ENCODE measurements at places on chromosomes 7 and 10.

- DNase-seq = no peak
These were observed 197.4 kb upstream of the KLF14 start for GRCh38 chr7:130931423-130931822.

GRCh38 chr7:96218664-96219243, 103.1 kb downstream of the SLC25A13 start:
- DNase-seq = no peak

DNA sequence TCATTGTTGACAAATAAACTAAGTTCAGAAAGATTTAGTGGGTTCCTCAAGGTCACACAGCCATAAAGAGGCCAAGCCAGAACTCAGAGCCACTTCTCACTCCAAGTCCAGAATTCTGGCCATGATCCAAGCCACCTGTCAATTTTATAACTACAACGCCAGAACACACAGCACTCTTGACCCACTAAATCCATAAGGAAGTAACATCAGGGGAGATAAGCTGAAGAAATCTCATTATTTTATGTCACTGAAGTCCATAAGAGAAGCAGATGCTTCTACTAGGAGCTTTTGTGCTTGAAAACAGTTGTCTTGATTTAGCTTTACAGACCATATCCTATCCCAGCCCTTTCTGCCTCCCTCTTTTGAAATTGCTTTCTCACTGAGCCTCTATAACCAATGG, 15.9 kb downstream of the ADAM12 start:
- no peak for DNase-seq

- no peak for DNase-seq
These were observed 433.1 kb upstream of the FZD8 start for GRCh38 chr10:36075196-36075595.

GRCh38 chr10:48209241-48209640, 65.3 kb downstream of the FRMPD2 start:
- DNase-seq = no peak

- no peak for DNase-seq
These were observed 214.1 kb downstream of the USP6NL start for GRCh38 chr10:11397077-11397965.

DNA sequence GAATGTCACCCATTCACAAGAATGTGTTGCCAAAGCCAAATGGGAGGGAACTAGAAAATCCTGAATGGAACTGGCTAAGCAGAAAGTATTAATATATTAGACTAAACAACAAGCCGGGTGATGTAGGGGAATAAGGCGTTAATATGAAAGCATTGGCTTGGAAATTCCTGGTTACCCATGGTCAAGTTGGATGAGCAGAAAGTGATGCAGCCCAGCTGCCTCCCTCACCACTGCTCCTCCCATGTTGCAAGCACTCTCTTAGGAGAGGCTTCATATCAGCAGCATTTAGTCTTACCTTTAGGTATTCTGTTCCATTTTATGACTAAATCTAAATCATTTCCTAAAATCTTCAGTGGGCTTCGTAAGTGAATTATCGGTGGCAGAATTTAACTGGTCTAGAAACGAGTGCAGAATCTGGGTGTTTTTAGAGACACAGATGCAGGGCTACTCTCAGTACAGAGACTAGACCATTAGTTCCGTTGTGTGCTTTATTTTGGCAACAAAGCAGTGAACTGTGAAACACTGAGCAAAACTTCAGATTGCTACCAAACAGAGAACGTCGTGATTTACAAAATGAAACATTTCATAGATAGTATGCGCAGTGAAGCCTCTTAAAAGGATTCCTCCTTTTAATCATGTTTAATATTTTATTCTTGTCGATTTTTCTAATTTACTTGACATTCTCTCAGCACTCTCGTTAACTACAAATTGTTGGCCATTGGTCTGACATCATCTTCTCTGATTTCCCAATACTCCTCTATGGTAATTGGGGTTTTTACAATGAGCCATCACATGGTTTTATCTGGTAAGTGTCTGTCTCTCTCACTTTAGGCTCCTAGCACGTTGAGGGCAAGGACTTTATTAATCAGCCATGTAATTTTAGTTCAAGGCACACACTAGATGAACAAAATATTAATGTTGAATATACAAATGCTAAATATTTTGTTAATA, 22.0 kb upstream of the HGF start:
- no peak for DNase-seq

DNA sequence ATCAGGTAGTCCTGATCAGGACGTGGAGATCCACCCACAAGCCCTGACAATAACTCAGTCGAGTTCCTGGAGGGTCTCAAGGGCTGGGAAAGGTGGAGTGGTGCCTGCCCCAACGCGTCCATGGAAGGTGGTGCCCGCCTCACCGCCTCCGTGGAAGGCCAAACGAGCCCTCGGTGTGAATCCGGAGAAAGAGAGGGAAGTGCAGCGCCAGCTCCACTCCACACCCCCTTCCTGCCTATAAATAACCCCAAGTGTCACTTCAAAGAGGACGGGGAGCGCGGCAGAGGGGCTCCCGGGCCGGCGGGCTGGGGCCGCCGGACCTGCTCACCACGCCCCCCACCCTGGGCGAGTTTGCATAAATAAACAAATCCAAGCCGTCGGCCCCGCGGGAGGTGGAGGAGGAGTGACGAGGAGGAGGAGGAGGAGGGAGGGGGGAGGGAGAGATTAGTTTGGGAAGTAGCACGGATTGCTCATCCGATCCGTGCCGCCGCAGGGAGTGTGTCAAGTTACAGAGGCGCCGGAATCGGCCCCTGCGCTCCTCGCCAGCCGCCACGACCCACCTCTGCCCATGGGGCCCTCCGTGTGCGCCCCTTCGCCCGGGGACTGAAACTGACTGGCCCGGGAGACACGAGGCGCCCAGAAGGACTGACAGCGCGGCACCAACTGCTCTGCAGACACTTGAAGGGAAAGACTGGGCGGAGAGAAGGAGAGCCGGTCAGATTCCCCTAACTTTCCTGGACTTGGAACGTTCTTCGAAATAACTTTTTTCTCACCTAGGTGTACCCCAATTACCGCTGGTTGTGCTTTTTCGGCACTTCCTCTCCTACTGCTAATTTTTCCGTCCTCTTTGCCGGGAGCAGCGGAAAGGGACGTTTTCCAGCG, at the start of gene COL13A1:
Gene COL13A1, plus strand, starts transcription at position 473 of the 882 bp plus-strand sequence. CDS start 518 bp downstream, outside the sequence.
- no peak for DNase-seq

DNA sequence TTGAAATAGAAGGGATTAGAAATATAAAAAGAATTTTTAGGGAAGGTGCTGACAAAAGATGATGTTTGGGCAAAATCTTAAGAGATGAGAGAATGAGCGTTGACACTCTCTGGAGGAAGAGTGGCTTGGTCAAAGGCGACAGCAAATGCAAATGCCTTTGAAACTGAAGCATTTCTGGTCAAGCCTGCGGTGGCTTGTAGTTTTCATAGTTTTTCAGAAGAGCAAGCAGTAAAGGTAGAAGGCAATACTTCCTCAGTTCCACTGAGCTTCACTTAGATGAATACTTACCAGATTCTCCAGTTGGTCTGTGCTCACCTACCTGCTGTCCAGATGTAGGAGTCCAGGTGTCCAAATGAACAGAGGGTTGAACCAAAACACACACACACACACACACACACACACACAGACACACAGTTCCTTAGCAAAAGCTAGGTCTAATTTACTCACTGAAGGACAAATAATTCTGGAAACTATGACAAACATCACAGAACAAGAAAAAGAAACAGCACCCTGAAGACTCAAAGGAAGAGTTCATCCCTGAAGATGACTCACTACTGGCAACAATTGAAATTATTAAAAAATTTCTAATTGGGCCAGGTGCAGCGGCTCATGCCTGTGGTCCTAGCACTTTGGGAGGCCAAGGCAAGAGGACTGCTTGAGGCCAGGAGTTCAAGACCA, 12.1 kb upstream of the STK17A start:
- DNase-seq = no peak

DNA sequence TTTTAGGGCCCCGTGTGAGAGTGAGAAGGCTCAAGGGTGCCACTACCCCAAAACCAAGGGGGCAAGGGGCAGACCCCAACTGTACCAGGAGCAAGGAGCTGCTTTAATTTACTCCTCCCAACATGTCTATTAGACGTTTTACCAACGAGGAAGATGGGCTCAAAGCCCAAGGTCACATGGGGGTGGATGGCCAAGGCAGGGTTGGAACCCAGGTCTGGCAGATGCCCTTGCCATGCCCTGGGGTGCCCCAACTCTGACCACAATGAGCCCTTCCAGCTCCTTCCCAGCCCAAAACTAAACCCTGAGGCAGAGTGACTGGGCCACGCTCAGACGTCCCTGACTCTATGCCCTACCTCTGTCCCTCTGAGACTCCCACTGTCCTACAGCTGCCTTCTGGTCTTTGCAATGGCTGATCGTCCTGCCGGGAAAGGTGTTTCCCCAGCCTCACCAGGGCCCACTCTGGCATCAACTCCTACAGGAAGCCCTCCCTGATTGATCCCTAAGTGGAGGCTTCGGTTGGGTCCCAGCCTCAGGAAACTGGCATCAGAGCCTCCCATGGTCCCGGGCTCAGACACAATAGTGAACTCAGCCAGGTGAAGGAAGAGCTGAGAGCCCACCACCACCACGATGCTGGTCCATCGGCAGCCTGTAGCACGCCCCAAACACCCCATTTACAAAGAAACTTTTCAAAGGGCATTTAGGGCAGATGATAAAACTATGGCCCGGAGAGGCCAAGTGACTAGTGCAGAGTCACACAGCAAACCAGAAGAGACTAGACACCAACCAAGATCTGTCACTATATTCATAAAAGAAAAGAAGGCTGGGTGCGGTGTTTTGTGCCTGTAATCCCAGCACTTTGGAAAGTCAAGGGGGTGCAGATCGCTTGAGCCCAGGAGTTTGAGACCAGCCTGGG, 60.2 kb upstream of the MYL10 start:
- DNase-seq = no peak

GRCh38 chr7:4886671-4887070, 3.2 kb upstream of the RADIL start:
- no peak for DNase-seq

- DNase-seq = no peak
These were observed 7.4 kb downstream of the TMEM248 start for GRCh38 chr7:66928388-66928787.

- DNase-seq = no peak
These were observed 129.0 kb downstream of the HERPUD2 start for GRCh38 chr7:35565927-35566326.

DNA sequence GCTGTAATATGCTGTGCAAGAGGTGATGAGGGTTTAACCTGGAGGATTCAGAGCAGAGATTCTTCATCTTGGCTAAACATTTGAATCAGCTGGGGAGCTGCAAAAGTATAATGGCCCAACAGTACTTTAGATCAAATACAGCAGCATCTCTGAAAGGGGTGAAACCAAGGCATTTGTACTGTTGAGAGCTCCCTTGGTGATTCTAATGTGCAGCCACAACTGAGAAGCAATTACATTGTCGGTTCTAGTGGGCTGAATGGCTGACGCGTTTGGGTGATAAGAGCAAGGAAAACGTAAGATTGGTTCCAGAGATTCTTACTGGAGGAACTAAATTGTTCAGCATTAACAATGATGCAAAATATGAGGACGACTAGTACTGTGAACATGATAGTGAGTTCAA, 269.7 kb downstream of the AGMO start:
- DNase-seq = no peak

DNA sequence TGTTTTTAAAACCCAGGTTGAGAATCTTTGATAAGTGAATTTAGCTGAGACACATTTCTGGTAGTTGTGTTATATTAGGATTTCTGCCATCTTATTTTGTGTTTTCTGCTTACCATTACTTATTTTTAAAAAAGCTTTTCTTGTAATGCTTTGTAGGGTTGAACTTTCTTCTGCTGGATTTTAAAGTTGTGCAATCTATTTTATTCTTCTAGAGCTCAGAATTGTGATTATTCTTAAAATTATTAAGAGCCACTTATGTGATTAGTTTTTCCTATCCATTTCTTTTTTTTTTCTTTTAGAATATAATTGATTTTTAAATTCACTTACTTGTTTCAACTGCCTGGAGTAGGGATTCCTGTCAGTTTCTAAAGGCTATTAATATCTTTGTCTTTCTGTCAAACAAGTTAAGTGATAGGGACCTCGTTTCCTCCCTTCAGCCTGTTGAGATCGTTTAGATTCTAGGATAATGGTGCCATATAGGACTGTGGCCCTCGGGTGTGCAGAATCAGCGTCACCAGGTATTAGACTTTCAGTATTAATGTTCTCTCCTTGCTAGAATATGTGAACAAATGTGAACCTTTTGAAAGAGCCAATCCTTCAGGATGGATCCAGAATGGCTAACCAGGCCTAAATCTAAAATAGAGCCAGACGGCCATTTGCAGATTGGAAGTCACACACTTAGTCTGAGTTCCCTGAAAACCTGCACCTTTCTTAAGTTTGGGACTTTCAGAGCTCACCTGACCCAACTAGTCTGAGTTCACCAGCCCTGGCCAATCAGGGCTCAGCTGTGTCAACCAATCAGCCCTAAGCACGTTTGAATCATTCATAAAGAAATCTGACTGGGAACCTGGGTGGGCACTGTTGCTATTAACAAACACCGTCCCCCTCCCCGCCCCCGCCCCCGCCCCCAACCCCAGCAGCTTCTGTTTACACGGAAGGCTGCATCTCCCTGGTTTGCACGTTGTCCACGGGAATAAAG, 26.2 kb downstream of the CUX1 start:
- DNase-seq = no peak

GRCh38 chr10:20598590-20598989, 298.5 kb downstream of the NEBL start:
- DNase-seq = no peak

DNA sequence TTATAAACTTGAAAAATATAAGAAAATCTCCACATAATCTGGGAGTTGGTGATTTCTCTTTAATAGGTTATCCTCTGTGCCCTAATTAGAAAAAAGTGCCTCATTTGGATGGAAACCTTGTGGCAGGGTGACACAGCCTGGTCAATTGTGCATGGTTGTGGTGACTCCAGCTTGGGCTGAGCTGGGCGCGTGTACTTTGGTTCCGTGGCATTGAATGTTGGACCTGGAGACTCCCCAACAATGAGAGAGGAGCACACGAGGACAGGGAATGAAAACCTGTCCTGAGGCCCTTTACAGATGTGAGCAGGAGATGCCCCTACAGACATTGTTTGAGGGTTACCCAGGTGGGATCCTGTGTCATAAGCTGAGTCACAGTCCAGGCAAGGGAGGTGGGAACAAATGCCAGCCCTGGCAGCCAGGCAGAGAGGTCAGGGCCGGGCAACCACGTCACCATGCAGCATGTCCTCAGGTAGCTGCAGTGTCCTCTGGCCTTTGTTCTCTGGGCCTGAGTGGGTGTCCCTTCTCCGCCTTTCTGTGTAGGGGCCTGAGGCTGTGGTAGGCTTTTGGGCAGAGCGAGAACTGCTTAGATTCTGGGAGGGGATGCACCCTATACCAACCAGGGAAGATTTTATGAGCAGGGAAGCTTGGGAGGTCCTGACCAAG, 147.4 kb upstream of the TBX20 start:
- no peak for DNase-seq

DNA sequence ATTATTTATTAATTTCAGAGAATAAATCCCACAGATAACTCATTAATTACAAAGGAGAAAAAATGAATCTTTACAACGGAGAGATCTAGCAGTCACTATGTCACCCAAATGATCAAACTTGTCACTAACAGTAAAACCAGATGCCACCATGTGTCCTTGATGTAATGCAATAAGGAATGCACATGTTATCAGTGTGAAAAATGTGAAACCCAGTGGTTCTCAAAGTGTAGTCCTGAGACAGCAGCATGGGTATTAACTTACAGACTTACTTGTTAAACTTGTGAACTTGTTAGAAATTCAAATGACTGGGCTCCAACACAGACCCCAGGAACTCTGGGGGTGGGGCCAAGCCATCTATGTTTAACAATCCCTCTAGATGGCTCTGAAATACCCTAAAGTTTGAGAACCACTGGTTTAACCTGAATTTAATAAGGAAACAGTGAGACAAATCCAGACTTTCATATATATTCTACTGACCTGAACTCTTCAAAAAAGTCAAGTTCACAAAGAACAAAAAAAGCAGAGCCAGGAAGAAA, 77.4 kb downstream of the RNLS start:
- DNase-seq = no peak

- DNase-seq = no peak
These were observed 491.0 kb downstream of the PTPRN2 start for GRCh38 chr7:158096582-158096981.
